SW 1271 (cell line): ENCODE measurements at places on chromosomes 13 and 19.

DNA sequence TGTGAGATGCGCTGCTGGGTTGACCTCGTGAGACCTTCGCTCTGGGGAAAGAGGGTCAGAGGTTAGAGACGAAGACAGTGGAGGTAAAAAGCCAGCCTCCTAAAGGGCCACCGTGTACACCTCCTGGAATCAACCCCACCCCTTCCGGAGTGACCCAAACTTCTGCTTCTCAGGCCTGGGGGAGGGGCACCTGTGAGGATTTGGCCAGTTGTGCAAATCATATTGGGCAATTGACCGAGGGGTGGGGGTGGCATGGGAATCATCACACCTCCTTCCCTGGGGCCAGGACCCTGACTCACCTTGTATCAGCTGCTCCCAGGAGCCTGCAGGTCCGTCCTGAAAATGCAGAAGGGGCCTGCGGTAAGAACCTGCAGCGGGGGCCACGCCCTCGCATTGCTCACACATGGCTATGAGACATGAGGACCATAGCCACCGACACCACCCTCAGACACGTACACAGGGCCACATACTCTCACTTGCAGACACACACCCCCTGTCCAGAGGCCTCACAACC lies 2.8 kb downstream of the TNFSF14 start:
- DNase-seq, result no peak

- no peak for DNase-seq
These were observed 830.2 kb upstream of the SPRY2 start for GRCh38 chr13:81171065-81171647.

DNA sequence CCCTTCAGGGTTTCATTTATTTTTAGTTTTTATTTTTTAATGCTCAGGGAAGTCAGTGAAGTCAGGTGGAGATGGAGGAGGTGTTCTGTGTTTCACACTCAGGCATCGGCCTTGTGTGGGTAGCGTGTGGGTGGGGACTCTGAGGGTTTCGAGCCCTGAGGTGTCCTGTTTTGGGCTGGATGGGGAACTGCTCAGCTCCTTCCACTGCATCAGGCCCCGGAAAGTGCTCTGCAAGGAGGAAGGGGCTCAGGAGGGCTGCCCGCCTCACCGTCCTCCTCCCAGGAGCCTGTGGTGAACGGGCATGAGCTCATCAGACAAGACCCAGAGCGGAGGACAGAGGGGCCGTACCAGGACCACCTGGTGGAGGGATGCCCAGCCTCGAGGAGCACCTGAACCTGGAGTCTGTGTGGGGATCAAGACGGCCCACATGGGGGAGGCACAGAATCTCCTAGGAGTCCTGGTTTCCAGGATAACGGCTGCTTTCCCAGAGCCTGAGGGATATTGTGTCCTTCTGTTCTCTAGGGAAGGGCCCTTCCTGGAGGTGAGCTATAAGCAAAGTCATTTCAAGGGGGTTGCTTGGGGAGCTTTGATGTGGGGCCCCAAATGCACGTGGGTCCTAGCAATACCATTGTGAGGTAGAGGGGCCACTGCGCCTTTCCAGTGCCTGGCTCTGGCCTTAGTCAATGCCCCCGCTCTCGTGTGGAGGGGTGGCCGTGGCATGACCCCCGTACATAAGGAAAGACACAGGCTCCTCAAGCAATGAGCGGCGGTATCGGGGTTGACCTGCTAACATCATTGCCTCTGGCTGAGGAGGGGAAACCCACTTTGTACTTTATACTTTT lies 13.5 kb upstream of the GAS6 start:
- no peak for DNase-seq

GRCh38 chr13:26482451-26483197 lies 74.9 kb upstream of the WASF3 start:
- DNase-seq, result peak; percentile 60

- DNase-seq, result no peak
These were observed 2.6 kb upstream of the CACNG7 start for GRCh38 chr19:53906211-53907192.

GRCh38 chr13:35256459-35257148 lies 219.9 kb downstream of the MAB21L1 start:
- no peak for DNase-seq

DNA sequence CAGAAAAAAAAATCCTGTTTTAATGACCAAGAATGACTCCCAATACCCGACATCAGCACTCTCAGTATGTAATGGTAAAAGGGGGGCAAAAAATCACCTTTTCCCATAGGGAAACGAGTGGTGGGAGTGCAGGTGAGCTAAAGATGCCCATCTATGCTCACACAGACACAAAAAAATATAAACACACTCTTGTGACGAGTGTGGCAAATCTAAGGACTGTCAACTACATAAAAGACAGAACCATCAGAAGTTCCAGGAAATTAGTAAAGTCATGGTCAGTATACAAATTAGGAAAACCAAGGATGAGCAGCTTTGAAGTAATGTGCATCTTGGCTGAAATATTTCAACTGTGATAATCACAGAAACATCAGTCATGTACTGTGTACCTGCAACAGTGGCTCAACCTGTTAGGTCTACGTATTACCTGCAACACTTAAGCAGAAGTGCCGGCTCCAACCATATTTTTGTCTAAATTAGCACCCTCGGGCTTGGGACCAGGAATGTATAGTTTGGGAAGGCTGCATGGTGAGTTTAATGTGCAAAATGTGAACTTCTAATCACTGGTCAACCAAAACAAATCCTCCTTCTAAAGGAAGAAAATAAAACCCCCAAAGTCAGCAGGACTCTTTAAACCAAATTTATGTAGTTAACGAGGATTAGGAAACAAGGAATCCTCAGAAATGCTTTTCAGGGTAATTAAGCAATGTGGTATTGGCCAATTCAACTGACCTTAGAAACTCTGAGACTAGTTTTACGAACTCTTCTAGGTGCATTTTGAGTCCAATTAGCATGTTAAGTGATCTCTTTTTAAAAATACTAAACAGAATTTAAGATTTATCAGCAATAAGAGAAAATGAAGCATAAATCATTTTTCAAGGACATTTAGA lies 24.3 kb downstream of the ANKRD10 start:
- no peak for DNase-seq

DNA sequence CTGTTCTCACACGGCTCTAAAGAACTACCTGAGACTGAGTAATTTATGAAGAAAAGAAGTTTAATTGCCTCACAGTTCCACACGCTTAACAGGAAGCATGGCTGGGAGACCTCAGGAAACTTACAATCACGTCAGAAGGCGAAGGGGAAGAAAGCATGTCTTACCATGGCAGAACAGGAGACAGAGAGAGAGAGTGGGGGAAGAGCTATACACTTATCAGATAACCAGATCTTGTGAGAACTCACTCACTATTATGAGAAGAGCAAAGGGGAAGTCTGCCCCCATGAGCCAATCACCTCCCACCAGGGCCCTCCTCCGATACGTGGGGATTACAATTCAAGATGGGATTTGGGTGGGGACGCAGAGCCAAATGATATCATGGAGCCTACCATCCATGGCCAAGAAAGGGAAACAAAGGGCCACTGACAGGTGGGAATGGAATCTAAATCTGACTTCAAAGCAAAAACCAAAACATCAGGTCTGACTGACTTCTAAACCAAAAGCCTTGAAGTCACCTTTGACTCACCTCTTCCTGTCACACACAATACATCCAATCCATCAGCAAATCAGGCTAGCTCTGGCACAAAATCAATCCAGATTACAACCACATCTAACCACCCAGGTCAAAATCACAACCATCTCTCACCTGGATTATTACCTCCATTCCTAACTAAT lies 189.7 kb downstream of the ENOX1 start:
- no peak for DNase-seq

DNA sequence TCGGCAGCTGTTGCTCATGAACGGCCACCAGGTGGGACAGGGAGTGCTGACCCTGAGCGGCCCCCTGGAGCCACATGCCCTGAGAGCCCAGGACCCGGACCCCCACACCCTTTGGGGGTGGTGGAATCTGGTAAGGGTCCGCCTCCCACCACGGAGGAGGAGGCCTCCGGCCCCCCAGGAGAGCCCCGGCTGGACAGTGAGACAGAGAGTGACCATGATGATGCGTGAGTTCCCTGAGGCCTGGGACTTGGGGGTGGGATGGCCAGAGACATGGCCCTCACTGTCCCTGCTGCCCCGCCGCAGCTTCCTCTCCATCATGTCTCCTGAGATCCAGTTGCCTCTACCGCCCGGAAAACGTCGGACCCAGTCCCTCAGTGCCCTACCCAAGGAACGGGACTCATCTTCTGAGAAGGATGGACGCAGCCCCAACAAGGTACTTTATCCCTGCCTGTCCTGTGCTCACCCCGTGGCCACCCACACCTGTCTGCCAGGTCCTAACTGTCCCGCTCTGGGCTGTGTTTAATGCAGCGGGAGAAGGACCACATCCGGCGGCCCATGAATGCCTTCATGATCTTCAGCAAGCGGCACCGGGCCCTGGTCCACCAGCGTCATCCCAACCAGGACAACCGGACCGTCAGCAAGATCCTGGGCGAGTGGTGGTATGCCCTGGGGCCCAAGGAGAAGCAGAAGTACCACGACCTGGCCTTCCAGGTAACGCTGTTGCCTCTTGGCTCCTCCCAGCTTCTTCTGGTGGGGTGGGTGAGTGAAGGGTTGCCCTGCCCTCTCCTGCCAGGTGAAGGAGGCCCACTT lies 14.7 kb upstream of the PRR19 start:
- no peak for DNase-seq

DNA sequence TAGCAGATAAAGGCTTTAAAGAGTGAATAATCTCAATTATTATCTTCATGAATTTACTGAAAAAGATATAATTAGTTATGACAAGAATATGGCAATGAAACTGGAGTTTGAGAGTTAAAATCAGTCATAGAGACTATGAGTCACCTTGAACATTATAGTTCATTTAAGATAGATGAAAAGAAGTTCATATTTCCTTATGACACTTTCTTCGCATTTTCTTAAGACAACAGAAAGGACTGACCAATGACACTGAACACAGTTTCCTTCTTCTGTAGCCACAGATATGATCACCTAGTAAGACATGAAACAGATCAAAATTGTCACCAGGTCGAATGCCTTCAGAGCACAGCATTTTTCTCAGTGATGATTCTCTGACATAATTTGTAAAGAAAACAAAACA lies 202.1 kb downstream of the KLF12 start:
- no peak for DNase-seq

DNA sequence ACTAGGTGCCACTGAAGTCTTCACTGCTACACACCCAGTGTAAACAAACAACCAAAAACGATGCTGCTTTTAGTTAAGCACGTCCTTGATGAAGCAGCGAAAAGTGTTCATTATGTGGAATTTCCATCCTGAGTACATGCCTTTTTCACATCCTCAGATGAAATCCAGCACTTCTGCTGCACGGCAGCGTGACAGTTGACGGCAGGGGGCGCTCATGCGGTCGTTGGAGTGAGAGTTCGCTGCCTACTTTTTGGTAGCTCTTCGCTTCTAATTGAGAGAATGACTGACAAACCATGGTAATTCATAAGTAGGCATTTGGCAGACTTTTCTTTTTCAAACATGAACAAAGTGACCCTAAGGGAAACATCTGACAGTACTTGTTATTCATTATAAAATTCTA lies 1124.9 kb downstream of the EFNB2 start:
- DNase-seq, result no peak

GRCh38 chr13:38635030-38635429 lies 51.8 kb upstream of the FREM2 start:
- no peak for DNase-seq

- DNase-seq, result no peak
These were observed 54.0 kb downstream of the RFX2 start for GRCh38 chr19:6056282-6056741.

DNA sequence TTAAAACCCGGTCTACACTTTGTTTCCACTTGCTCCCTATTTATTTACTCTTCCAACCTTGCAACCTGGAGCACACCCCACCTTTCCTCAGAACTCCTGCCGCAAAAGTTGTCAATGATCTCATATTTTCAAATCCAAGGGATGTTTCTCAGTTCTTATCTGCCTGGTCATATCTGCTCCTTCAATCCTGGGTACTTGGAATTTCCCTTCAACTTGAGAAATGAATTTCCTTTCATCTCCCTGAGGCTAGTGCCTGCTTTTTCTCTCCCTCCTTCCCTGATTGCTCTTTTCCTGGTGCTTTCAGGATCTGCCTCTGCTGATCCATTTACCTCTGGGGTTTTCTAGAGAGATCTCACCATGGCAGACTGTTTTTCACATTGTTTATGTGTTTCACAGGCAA lies 154.8 kb upstream of the IRS2 start:
- no peak for DNase-seq

DNA sequence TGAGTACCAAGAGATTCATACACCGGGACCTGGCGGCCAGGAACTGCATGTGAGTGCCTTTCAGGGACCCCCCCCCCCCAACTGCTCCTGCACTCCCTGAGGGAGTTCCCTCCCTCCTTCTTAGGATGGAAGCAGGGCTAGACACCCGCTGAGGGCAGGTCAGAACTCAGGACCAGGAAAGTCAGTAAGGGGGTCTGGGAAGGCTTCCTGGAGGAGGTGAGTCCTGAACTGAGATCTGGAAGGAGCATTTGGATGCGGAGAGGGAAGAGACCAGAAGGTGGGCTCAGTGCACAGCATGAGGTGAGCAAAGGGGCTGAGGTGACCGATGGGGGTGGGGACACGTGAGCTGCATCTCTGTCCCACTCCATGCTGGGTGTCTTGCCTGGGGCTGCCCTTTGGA lies 10.5 kb upstream of the HNRNPUL1 start:
- DNase-seq, result no peak

DNA sequence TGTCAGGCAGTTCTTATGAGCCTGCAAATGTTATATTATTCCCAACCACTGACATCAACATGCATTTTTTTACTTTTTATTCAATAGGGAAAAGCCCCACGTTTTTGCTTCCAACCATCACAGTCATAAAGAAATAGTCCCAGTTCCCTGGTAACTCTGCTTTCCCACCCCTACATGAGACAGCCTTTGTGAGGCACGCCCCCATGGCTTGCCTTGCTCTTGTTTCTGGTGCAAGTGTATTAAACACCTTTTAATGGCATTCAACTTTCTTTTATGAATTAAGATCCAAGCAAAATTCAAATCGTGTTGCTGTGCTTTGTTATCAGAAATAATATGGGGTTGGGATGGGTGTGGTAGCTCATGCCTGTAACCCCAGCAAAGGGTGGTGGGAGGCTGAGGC lies 54.2 kb upstream of the ZNF429 start:
- DNase-seq, result no peak

DNA sequence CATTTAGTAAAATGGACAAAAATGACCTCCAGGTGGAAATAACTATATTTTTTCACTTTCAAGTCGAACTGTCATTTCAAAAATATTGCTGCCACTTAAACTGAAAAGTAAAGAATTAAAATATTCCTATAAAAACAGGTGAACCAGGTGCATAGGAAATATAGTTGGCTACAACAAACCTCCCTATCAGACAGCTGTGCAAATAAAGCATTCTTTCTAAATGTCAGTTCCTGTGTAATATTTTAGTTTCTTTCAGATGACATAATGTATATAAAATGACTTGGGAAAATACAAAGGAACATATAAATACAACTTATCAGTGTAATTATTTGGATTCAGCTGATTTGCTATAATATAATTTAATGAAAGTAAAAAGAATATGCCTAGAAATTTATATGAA lies 403.5 kb upstream of the GPC6 start:
- no peak for DNase-seq
